Head of caudate nucleus (tissue), 42 donors: ENCODE measurements at places on chromosomes 6 and 20.
A peak's percentile ranks its signal among the peaks of the same experiment; 100 is the strongest.

- no peak for DNase-seq
Measured at GRCh38 chr6:157045831-157046454, 268.8 kb downstream of the ARID1B start.

DNA sequence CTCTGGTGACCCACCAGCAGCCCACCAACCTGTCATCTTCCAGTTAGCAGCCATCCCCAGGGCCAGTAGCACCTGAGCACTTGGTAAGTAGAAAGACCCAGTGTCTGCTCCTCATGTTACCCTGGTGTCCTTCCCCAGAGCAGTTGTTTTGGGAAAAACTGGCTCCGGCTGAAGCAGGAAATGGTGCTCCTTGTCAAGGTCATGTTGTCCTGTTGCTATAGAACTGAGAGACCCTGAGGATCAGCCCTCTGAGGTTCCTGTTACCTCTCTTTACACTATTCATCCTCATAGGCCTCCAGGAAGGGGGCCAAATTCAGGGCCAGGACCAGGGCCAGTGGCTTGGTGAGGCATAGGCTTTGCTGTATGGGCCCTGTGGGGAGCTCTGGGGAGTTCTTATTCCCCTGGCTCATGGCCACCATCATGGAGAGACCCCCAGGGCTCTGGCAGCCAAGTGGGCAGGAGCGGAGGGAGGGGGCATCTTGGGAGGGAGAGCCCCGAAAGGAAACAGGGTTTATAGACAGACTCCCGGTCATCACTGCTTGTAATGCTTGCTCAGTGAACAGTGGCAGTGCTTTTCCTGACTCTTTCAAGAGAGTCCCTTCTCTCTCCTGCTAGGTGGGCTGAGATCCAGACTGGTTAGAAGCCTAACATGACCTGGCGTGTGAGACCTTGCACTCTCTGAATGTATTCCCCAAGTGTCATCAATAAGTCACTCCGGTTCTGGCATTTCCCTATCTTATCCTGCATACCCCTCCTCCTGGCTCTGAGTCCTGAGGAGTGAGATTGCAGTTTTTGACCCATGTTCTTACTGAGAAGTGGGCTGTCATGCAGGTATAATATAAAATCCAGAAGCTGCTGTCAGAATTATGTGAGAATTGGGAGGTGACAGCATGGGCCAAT, 50.7 kb downstream of the PPARD start:
- no peak for DNase-seq

DNA sequence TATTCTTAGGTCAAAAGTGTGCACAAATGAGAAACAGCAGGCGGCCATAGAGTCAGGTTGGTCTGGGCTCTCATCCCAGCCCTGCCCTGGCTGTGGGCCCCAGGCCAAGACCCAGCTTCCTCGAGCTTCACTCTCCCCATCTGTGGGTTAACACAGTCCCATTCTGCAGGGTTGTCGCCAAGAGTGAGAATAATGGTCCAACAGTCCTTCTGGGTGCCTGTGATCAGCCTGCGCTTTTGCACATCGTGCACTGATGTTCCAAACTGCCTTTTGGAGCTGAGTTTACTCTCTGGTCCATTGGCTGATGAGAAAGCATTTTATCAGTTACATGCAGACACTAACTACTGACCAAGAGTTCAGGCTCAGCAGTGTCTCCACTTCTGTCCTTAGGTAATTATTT, 82.6 kb downstream of the INSM1 start:
- DNase-seq, result peak; percentile 67

GRCh38 chr20:19009081-19009688, 195.6 kb downstream of the SCP2D1 start:
- no peak for DNase-seq

- no peak for DNase-seq
Measured at GRCh38 chr20:53574819-53575218, 18.8 kb downstream of the ZNF217 start.

DNA sequence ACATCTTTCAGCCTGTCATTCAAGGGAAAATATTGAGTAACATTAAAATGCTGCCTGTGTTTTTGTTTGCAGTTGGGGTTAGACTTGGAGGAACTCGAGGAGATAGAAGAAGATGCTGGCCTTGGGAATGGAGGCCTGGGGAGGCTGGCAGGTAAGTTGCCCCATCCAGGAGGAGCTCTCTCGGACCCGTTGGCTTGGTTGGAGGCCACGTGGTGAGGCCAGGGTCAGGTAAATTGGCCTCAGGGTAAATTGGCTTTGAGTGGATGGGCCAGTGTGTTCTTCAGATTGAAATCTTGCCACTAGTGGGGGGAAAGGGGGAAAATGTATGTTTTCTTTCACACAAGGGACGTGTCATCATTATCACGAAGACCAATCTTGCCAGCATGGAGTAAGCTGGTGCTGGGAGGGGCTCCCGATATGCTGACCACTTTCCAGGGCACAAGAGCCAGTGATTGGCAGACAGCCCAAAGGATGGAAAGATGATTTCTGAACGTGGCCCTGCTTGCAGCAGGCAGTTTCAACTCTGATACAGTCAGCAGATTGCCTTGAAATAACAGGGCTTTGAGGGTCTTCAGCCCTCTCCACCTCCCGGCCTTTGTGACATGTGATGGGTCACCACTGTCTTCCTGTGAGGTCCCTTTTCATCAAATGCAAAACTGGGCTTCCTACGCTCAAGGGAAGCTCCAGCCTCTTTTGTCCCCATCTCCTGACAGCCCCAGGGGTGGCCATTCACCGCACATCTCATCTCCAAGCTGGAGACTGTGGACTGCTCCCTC, 21.4 kb downstream of the PYGB start:
- DNase-seq, result no peak
